ENCODE measurements at places on chromosomes 13 and 19.
A peak's percentile ranks its signal among the peaks of the same experiment; 100 is the strongest.

- DNase-seq = peak; percentile 47
Observed at GRCh38 chr19:58325311-58326022, 1.3 kb upstream of the ZSCAN22 start.

GRCh38 chr19:32971715-32972540 is at the start of the genes CEP89 and FAAP24:
Gene CEP89 (minus strand): TSS chr19:32971958. CDS start chr19:32971874, 84 bp downstream.
Gene FAAP24 (plus strand): TSS chr19:32972242. CDS start chr19:32973197, 955 bp downstream.
- DNase-seq = peak; percentile 100

DNA sequence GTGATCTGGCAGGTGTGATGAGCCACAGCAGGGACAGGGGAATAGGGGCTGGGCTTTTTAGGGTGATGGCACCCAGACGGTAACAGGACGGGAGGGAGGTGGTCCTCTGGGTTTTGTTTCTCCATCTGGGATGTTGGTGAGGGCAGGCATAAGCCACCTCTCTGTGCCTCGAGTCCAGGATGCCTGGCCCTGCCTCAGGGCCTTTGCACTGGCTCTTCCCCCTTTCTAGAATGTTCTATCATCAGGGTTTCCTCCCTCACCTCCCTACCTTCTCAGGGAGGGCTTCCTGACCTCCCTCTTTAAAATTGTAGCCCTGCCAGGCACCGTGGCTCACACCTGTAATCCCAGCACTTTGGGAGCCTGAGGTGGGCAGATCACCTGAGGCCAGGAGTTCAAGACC is 6.6 kb downstream of the CERS4 start:
- DNase-seq = no peak

DNA sequence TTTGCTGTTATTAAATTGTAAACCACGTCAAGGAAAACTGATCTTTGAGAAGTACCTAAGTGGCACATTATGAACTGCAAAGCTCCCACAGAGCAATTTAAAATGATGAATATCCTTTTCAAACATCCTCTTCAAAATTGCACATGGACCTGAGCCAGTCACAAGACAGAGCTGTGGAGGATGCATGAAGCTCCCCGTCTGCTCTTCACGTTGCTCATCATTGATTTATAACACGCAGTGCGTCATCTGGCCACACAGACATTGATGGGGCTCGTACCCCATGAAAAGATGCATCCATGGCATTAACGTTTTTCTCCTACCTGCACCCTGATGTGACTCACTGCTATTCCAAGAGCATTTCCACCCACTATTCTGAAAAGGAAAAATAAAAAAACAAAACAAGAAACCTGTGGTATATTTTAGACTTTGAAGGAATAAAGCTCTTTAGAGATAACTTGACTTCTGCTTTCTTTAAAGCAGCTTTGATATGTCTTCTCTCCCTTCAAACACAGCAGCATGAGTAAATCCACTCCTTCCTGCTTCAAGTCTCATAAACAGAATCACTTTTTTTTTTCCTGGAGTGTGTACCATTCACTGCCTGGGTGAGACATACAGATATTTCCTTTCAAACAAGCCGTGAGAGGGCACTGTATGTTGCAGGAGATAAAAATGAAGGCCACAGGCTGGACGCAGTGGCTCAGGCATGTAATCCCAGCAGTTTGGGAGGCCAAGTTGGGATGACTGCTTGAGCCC is 7.2 kb upstream of the SERTM1 start:
- DNase-seq = peak; percentile 59

DNA sequence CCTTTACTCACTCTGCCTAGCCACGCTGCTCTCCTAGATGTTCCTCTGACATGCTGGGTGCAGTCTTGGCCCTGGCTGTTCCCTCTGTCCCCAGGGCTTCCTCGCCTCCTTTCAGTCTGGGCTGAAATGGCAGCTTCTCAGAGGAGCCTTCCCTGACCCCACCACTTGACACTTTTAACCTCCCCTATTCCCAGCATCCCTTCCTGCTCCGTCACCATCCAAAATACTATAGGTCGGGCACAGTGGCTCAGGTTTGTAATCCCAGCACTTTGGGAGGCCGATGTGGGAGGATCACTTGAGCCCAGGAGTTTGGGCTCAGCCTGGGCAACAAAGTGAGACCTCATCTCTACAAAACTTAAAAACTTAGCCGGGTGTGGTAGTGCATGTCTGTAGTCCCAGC is 2.6 kb downstream of the FAM187B start:
- no peak for DNase-seq
